ENCODE measurements at places on chromosomes 2 and 18. TPM values are rescaled to one million over a fixed set of nuclear protein-coding genes. Genes with fewer than 3 reads are reported as not detected.

DNA sequence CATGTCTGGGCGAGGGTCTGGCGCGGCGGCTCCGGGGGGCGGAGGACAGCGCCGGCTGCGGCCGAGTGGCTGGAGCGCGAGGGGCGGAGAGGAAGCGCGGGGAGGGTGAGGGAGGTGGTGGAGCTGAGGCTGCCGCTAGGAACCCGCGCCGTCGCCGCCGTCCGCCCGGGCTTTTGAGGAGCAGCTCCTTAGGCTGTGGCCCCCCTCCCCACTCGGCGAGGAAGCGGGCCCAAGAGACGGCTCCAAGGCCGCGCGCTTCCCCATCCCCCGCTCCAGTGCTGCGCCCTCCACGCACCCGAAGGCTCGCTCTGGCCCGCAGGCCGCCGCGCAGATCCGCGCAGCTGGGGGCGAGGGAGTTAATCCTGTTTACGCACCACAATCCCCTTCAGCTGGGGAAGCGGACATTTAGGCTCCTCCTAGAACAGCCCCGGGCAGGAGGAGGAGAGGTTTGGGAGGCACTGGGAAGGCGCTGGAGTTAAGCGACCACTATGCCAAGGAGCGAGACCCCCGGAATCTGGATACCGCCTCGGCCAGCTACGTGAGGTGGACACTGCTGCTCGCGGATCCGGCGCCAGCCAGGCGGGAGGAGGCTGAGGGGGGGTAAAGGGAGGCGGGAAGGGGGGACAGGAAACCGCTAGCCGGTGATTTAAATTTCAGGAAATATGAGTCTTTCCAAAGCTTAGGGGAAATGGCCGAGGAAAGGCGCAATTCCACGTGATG, at the start of gene CNRIP1:
TSS of gene CNRIP1 (minus strand) at position 552 of the 720 bp plus-strand sequence. CDS start at position 3, 549 bp downstream.
- H3K4me3 ChIP-seq, result peak within 1 kb of the TSS; percentile 87
- H3K36me3 ChIP-seq, result no peaks in the 10 kb centered on the region
- peak; percentile 91 for DNase-seq
- no peaks in the 10 kb centered on the region for H3K27me3 ChIP-seq
- H3K4me1 ChIP-seq, result peaks cover 20% of the 10 kb centered on the region
- H3K27ac ChIP-seq, result peak within 1 kb of the TSS; percentile 87

Gene FOXI3
- not detected for total RNA-seq

- H3K4me1 ChIP-seq, result peaks cover 14% of the 10 kb centered on the region
- H3K36me3 ChIP-seq, result no peaks in the 10 kb centered on the region
- H3K4me3 ChIP-seq, result no peak overlapping the region
- DNase-seq, result no peak
- H3K27ac ChIP-seq, result peak overlapping the region; percentile 48
These were observed 17.3 kb downstream of the GRHL1 start for GRCh38 chr2:9968553-9969497.

Gene ZNF396
- 2.5 TPM for total RNA-seq

- peaks cover 22% of the 10 kb centered on the region for H3K4me1 ChIP-seq
- H3K4me3 ChIP-seq, result no peak overlapping the region
- no peaks in the 10 kb centered on the region for H3K36me3 ChIP-seq
- DNase-seq, result peak; percentile 91
These were observed 146.6 kb upstream of the REV1 start for GRCh38 chr2:99636144-99637034.

DNA sequence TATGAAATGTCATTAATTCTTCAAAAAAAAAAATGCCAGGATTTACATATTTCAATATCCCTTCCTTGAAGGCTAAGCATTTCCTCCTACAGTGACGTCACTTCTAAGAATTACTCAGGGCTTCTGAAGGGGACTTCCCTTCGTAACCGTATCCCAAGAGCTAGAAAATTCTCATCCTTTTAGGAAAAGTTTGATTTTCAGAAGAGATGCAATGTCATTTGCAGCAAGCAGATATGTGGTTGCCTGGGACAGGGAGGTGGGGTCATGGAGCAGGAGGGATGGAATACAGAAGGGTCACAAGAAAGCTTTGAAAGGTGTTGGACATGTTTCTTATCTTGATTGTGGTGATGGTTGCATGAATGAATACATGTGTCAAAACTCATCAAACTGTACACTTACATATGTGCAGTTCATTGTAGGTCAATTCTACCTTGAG, 97.0 kb upstream of the ATL2 start:
- no peak overlapping the region for H3K4me3 ChIP-seq

Gene SCRN3
- 16.1 TPM for total RNA-seq

- H3K36me3 ChIP-seq, result no peaks in the 10 kb centered on the region
- no peaks in the 10 kb centered on the region for H3K27me3 ChIP-seq
- H3K4me1 ChIP-seq, result no peaks in the 10 kb centered on the region
These were observed 17.1 kb upstream of the CTIF start for GRCh38 chr18:48521723-48522122.

- no peaks in the 10 kb centered on the region for H3K4me1 ChIP-seq
- H3K27me3 ChIP-seq, result no peaks in the 10 kb centered on the region
- DNase-seq, result no peak
- no peaks in the 10 kb centered on the region for H3K36me3 ChIP-seq
These were observed 795.2 kb upstream of the ID2 start for GRCh38 chr2:7886666-7887065.

Gene EPC2
- 30.3 TPM for total RNA-seq

Gene CLHC1
- total RNA-seq, result 22.4 TPM

GRCh38 chr18:78762753-78763152, 216.9 kb upstream of the SALL3 start:
- no peak overlapping the region for H3K27ac ChIP-seq
- H3K4me3 ChIP-seq, result no peak overlapping the region
- H3K4me1 ChIP-seq, result no peaks in the 10 kb centered on the region
- H3K27me3 ChIP-seq, result no peaks in the 10 kb centered on the region
